ENCODE measurements at places on chromosomes 11 and 22. TPM values are rescaled to one million over a fixed set of nuclear protein-coding genes. Genes with fewer than 3 reads are reported as not detected.

DNA sequence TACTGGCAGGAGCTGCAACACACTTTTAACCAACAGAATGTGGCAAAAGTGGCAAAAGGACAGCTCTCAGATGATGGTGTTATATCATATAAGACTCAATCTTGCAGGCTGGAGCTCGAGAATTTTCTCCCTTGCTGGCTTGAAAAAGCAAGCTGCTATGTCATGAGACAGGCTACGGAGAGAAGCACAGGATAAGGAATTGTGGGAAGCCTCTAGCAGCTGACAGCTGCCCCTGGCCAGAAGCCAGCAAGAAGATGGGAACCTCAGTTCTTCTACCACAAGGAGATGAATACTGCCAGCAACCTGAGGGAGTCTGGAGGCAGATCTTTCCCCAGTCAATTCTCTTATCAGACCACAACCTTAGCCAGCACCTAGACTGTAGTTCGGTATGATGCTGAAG, 24.6 kb downstream of the FXYD6 start:
- DNase-seq: peak; percentile 63

DNA sequence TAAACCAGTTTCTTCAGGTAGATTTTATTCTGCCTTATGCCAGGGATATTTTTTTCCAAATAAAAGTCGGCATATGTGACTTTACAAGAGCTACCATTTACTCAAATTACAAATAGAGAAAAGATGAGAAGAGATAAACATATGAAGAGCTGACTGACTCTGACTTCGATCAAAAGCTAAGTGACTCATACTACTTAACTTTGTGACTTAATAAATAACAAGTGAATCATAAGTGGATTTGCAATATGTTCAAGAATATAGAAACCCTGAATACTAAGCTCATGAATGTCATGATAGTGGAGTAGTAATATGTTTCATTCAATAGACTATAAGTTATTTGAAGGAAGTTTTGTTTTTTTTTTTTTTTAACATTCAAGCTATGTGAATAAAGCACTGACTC, 130.5 kb upstream of the ANO3 start:
- DNase-seq: no peak

Gene CSF2RB
- 4.1 TPM for total RNA-seq

GRCh38 chr11:128804481-128804880, 62.6 kb downstream of the KCNJ1 start:
- DNase-seq: no peak

DNA sequence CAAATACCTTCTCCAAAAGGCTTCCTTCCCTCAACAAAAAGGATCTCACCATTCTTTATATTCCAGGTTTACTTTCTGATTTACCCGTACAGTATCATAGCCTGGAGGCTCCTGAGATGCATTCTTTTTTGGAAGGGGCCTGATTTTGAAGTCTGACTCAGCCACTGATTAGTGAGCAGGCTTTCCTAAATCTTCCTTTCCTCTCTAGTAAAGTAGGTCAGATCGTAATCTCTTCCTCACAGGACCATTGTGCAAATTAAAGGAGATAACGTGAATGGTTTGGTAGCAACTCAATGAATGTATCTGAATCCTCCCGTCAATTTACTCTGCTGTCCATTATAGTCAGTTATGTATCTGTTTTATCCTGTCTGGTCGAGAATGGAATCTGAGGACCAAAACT, 227.7 kb upstream of the ANO5 start:
- DNase-seq: no peak

DNA sequence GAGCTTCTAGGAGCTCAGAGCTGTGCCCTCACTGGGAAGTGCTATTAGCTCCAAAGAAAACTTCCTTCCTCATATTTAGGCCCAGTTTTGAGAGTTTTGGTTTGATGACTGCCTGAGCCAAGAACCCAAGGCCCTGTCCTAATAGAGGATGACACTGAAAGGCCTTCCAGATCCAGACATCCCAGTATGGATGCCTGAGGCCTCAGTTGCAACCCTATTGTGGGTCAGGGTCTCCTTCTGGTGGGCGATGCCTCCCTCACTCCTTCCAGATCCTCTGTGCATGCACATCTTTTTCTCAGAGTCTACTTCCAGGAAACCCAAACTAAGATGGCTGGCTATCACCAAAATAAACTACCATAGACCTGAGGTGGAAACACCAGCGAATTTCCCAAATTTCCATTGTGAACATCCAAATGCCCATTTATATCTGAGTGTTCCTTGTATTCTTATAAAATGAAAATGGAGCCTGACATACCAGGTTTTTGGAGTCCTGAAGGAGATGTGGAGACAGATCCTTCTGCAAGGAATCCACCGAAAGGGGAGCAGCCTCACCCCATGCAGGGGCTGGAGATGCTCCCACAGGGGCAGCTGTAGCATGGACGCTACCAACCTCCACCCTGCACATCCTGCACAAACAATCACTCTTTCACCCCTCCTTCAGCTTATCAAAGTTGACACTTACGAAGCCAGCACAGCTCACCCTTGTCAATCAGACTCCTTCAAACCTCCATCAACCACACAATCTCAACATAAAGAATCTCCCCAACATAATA, 61.1 kb downstream of the GGTLC2 start:
- DNase-seq: no peak

- no peak for DNase-seq
These were observed 9.9 kb downstream of the PISD start for GRCh38 chr22:31652088-31652487.

Gene CALCB
- not detected for total RNA-seq

- no peak for DNase-seq
These were observed 53.5 kb downstream of the MYH9 start for GRCh38 chr22:36334081-36334820.

DNA sequence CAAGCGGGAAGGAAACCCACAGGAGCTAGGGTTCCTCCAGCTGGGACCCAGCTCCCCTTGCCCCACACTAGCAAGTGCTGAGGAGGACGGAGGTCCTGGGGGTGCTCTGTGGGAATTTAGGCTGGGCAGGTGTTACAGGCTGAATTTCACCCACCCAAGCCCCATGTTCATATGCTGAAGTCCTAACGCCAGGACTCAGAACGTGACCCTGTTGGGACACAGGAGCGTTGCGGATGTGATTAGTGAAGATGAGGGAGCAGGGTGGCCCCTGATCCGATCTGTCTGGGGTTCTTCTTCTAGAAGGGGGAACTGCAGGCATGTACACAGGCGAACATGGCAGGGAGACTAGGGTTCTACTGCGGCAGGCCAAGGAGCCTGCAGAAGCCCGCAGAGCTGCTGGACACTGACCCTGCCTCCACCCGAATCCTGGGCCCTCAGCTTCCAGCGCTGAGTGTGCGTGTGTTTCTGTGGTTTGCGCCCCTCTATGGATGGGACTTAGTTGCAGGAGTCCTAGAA, 103.4 kb upstream of the FGF3 start:
- DNase-seq: no peak

DNA sequence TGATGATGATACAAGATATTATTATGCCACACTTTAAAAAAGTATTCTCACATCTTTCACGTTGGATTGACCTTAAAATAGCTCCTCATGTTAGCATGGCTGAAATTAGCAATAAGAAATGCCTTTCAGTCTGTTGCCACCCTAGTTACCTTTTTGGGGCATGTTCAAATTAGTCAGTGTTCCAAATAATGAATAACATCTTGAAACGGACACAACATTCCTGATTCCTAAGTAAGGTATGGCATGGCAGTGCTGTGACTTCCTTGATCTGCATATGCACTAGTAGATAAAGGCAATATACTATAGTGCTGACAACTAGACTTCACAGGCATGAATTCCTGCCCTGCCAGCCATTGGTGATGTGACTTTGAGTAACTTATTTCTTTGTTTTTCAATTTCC, 914.5 kb downstream of the METTL15 start:
- DNase-seq: no peak

DNA sequence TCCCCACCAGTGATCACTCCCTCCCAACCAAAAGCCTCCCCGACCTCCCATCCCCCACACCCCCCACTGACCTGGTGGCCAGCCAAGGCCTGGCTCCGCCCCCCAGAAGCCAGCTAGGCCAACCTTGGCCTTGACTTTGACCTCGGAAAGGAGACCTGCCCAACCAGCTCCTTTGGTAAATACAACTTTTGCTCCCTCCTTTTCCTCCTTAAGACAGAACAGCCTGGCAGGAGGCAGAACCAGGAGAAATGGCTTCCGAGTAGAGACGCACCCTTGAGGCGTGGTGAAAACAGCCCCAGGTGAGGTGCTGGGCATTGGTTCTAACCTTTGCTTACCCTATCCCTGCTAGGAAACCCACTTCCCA, 27.0 kb downstream of the PLEKHA7 start:
- DNase-seq: no peak

Gene MFNG
- 8.7 TPM for total RNA-seq

Gene KLHDC7B
- total RNA-seq: 0.10 TPM

Gene OAF
- 43.3 TPM for total RNA-seq

Gene TMEM80
- total RNA-seq: 10.1 TPM

DNA sequence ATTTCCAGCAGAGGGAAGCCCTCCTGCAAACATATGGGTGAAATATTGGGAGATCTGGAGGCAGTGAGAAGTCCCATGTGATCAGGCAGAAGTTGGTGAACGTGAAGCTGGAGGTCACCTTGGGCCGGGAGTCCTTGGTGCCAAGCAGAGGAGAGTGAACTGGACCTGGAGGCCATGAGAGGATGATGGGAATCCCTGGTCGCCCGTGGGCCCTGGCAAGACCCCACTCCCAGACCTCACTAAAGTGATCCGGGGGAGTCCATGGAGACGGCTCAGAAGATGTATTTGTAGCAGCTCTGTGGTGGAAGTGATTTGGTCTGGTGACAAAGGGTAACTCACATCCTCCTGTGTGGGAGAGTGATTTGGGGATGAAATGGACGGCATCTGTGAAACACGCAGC, 71.0 kb downstream of the ARHGAP8 start:
- DNase-seq: no peak

DNA sequence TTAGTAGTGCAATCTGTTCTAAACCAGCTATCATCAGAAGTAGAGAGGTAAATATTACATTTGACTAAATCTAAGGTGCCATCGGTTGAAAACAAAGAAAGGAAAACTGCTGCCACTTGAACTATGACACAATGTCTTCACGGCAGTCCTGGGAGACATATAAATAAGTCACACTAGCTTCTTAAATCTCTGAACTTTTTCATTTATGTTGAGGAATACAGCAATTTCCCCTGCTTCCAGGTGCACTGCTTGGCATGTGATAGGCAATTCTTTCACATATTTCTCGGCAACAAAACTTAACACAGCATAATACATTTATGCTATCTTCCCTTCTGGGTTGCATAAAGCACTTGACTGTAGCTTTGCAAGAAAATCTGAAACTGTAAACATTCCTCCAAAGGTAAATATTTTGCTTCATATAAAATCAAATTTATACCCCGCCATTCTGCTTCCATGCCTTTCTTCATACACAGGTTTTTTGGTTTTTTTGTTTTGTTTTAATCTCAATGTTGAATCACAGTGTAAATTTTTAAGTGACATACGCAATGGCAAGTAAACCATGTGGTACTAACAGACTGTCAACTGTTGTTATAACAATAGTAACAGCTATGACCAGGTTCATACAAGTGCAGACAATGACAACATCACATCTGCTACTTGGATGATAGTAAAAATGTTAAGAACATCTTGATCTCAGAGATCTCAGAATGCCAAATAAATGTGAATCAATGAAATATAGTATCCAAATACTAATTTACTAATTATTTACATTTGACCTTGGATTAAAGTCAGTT, 18.2 kb downstream of the USP28 start:
- no peak for DNase-seq

- DNase-seq: no peak
These were observed 30.0 kb upstream of the TLCD5 start for GRCh38 chr11:120295099-120295498.

Gene AHNAK
- total RNA-seq: 909 TPM

Gene SLC25A45
- 4.8 TPM for total RNA-seq

- no peak for DNase-seq
These were observed 13.9 kb upstream of the ATXN10 start for GRCh38 chr22:45657701-45658100.

All from tongue (tissue), 3 donors.